ENCODE measurements at places on chromosomes 16 and 17.

- no peak for DNase-seq
These were observed 16.0 kb downstream of the BTBD17 start for GRCh38 chr17:74345433-74346241.

DNA sequence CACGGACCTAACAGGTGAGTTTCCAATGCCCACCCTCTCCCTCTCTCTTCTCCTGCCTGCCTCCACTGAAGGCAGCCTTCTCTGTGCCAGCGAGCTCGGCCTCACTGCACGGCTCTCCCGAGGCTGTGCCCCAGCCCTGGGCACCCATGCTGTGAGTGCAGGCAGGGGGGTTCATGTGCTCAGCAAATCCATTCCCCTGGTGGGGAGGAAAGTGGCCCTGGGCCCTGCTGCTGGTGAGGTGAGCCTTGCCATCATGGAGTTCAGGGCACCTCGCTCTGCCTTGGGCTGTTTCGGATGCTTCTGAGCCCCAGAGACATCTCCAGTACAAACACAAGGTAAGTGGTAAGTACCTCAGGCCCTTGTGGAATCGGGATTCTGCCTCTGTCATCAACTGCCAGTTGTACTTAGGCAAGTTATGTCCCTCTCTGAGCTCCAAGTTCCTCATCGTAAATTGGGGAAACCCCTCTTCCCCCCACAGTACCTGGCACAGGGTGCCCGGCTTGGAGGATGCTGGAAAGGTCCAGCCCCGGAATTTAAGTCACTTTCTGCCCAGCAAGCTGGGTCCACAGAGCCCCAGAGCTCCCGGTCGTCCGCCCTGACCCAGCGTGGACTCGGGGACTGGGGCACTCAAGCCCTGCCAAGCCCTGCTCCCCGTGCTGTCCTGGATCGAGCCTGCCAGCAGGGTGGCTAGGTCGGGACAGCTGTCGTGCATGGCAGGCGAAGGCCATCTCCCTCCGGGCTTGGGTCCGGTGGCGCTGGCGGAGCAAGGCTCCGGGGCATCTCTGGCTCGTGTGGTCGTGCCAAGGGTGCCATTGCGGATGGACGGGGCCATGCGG is 684 bp upstream of the NUDT16L1 start:
- DNase-seq: peak; percentile 26

DNA sequence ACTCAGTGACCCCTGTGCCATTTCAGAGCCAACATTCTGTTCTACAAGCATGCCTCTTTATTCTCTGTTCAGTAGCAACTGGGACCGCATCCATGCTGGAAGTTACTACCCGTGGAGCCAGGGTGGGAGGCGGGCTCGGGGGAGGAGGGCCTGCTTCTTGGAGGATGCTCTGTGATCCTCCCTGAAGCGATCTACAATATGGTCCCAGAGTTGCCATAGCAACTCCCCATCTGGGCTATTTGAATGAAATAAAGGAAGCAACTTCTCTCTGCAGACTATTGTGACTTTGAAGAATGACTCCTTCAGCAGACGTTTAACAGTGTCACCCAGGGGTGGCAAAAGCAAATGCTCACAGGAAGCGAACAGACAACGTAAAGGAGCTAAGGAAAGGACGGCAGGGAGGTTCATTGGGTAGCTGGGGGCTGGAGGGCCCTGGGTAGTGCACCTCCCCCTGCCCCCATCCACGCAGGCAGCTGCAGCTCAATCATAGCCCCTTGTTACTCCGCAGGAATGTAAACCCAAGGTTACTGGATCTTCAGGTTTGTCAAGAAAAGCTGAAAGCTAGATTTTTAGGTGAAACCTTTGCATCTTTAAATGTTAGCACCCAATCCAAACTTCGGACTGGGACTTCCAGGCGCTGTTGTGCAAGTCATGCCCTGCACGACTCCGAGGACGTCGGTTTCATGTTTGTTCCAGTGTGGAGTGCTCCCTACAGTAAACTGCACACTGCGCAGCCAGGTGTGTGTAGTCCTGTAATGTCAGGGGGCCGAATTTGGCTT is 51.1 kb upstream of the MEAK7 start:
- DNase-seq: no peak

DNA sequence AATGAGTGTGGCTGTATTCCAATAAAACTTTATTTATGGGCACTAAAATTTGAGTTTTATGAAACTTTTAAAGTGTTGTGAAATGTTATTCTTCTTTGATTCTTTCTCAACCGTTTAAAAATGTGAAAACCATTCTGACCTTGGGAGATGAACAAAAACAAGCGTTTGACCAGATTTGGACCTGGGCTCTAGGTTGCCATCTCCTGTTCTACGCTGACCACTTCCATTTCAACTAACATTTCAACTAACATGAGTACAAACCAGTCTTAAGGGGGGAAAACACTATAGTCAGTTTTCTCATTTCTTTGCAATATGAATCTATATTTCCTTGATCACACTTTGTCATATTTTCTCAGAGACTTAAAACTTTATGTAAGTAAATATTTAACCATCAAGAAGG is 118.4 kb upstream of the IRX5 start:
- no peak for DNase-seq

DNA sequence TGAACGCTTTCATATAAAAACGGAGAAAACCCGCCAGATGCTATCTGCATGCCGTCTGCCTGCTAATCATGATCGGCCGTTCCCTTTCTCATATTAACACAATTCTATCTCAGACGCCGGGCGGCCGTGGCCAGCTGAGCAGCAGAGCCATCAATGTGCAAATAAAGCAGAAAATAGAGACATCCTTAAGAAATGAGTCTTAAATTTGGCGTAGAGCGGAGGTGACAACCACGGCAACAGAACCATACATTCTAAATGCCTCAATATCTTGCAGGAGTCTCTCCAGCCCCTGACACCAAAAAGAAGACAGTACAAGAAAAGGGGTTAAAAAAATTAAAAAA is 2.7 kb upstream of the IRX5 start:
- no peak for DNase-seq

DNA sequence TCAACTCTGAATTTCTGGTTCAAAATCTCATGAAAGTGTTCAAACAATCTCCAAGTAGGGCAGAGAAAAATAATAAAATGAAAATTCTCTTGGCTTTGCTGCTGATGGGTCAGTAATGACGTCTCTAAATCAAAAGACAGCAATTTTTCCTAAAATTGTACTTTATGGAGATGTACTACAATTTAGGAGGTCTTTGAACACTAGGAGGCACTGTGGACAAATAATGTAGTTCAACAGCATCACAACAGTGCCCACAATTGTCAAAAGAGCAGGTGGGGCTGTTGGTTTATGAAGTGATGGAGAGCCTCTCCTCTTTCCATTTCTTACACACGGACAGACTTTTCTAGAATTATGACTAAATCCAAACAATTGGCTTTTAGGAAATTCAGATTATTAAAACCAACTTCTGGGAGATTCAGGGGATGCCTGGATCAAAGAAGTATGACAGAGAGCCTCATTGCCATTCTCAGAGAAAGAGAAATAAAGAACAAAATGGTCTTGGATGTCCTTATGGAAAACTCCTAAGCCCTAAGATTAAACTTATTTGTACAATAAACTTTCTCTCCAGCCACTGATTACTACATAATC is 23.8 kb downstream of the EZH1 start:
- no peak for DNase-seq

DNA sequence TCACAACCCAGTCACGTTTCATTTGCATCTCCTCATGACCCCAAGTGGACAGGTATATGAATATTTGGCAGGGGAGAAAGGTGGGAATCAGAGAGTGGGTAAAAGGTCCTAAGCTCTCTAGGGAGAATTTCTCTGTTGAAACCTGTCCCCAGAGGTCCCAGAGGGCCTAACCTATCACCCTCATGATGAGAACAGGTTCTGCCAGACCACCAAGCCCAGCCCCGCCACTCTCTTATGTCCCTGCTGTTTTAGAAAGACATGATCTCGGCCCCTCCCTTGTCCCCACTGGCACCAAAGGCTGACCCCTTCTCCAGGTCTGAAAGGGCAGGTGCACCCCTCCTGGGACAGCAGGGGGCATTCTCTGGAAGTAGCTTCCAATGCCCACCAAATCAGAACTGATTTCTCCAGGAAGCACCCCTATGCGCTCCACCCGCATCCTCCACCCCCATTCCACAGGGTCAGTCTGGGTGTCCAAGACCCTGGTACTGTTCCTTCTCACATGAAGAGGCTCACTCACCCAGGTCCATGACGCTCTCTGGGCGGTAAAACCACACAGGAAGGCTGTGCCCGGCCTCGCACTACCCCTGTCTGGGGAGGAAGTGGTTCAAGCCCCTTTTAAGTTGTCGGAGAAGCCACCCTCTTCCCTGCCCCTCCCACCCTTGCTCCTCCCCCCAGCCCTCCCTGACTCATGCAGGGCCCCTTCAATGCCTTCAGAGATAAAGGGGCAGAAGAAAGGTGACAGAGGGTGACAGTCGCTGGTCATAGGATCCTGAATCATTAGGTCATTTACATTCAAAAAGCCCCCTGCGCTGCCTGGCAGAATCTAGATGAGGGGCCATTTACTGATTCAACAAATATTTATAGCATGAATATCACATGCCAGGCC is at the start of gene CCR7:
TSS of gene CCR7 (minus strand) at position 590 of the 886 bp plus-strand sequence. CDS start at position 527, 63 bp downstream.
- no peak for DNase-seq

DNA sequence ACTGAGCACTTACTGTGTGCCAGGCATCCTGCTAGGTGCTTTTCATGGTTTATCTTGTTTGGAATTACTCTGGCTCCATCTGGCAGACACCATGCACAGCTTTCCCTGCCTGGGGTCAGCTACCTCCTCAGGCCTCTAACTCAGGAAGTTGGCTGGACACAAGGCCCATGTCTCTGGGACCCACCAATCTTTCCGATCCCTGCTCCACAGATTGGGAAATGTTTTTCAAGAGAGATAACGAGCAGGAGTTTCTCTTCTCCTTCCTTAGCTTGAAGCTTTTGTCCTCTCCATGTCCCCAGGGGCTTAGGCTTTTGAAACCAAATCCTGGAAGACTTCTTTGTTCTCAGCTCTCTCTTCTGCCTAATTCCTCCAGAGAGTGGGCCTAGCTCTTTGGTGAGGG is 11.5 kb upstream of the ELAC2 start:
- DNase-seq: no peak

GRCh38 chr16:31707743-31708335 is 165.8 kb upstream of the ZNF267 start:
- no peak for DNase-seq

DNA sequence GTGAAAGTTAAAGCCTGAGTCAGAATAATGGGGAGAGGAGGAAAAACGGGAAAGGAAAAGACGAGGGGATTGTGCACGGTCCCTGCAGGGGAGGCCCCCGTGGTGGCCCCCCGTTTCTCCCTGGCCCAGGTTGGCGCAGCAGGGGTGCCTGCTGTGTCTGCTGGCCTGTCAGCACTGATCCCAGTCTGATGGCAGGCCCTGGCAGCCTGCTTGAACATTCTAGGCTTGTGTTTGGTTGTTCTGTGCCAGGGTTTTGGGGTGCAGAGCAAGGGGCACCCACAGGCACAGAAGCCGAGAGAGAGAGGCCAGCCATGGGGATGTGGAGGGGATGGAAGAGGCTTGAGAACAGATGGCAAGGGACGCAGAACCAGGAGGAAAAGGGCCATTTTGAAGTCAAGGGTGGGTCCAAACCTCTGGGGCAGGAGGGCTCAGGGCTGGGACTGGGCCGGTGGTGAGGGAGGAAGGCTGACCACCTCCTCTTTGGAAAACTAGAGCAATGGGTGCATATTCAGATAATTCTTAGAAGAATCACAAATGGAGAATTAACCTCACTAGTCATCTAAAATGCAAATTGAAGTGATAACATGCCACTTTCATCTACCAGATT is 35.9 kb downstream of the TBX4 start:
- no peak for DNase-seq

GRCh38 chr16:49463529-49463928 is 89.9 kb downstream of the C16orf78 start:
- DNase-seq: no peak

- DNase-seq: no peak
These were observed 324.0 kb downstream of the SNX29 start for GRCh38 chr16:12300490-12300889.

- DNase-seq: no peak
These were observed 77.6 kb upstream of the HLF start for GRCh38 chr17:55186937-55187770.

DNA sequence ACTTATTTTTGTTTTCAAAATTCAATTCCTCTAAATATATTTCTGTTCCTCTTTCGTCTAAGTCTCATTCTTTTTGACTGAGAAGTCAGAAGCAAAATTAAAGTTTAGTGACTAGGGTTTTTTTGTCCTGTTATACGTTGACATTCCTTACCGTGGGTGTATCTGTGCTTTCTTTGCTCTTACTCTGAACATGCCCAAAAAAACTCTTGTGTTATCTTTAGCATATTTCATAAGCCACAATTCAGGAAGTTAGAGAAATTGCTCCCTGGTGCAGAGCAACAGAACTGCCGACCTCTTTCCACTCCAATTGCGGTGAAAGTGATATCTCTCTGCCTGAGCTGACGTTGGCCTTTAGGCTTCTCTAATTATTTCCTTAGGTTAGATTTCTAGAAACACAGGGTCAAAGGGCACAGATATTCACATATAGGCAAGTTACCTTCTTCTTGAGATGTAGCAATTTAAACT is 65.7 kb downstream of the CENPV start:
- no peak for DNase-seq

- DNase-seq: no peak
These were observed 30.5 kb downstream of the ITGAE start for GRCh38 chr17:3770466-3770865.

GRCh38 chr16:1643521-1643920 is 31.4 kb downstream of the CRAMP1 start:
- no peak for DNase-seq

DNA sequence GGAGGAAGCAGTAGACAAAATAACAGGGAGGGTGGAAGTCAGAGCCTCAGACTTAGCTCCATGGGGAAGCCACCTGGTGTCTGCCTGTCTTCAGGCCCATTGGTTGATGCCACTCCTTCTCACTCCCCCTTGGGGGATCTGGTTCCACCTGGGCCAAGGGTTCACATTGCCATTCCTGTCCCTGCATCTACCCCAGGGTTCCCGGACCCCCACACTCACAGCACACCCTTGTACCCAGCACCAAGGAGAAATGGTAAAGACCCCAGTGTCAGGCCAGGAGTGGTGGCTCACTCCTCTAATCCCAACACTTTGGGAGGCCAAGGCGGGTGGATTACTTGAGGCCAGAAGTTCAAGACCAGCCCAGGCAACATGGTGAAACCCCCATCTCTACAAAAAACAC is 1.0 kb upstream of the CA7 start:
- no peak for DNase-seq

DNA sequence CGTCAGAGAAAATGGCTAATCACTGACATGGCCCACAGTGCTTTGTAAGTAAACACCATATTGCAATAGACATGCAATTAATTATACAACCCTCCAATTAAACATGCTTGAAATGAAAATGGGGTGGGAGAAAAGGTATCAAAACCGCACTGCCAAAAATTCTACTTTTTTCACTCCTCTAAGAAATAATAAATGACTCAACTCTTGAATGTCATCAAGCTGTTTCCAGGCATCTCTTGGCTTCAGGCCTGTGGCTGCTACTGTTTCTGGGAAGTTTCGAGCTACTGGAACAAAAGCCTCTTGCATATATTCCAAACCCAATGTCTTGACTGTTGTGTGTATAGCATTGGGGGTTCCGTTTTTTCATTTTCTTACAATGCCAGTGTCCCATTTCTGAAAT is 412.6 kb downstream of the RBFOX1 start:
- no peak for DNase-seq
